Smooth muscle cell of the pulmonary artery (primary cell): ENCODE measurements at places on chromosomes 11 and 22. TPM values are rescaled to one million over a fixed set of nuclear protein-coding genes. Genes with fewer than 3 reads are reported as not detected.

Gene GAL
- total RNA-seq: 0.13 and 0.56 TPM in 2 replicates

Gene RCOR2
- 2.3 and 5.8 TPM in 2 replicates for total RNA-seq

Gene GGT1
- 0.83 and 1.2 TPM in 2 replicates for total RNA-seq

Gene FIBP
- total RNA-seq: 144 and 156 TPM in 2 replicates

Gene SUSD2
- 46.2 and 79.1 TPM in 2 replicates for total RNA-seq

Gene DDI1
- not detected in 2 replicates for total RNA-seq

Gene RBMXL2
- total RNA-seq: not detected in 2 replicates

Gene SOX10
- 0.07 TPM in 1 of 2 replicates, not detected in the other for total RNA-seq

Gene GLYATL1
- 0.13 and 0.26 TPM in 2 replicates for total RNA-seq

Gene SHANK2
- 1.8 and 6.5 TPM in 2 replicates for total RNA-seq

Gene MFNG
- 0.07 and 0.30 TPM in 2 replicates for total RNA-seq

Gene DBX1
- not detected in 2 replicates for total RNA-seq

Gene KLHL35
- 3.6 and 4.6 TPM in 2 replicates for total RNA-seq

Gene GNAZ
- 1.5 and 3.1 TPM in 2 replicates for total RNA-seq

Gene WNT7B
- not detected in 2 replicates for total RNA-seq
